ENCODE measurements at places on chromosomes 11 and 22. TPM values are rescaled to one million over a fixed set of nuclear protein-coding genes. Genes with fewer than 3 reads are reported as not detected.

The FOLR1 gene
- not detected for total RNA-seq

The CFAP300 gene
- total RNA-seq = 2.5 TPM

The RBFOX2 gene
- total RNA-seq = 140 TPM

The OR4C11 gene
- not detected for total RNA-seq

The MAPK1 gene
- total RNA-seq = 139 TPM

The FAT3 gene
- 21.3 TPM for total RNA-seq

The SCO2 gene
- 5.4 TPM for total RNA-seq

The SAA4 gene
- total RNA-seq = not detected
